ENCODE measurements at places on chromosomes 1 and 21. TPM values are rescaled to one million over a fixed set of nuclear protein-coding genes. Genes with fewer than 3 reads are reported as not detected.
A peak's percentile ranks its signal among the peaks of the same experiment; 100 is the strongest.

GRCh38 chr1:176849281-176849680 is 315.2 kb downstream of the ASTN1 start:
- H3K27ac ChIP-seq = no peak overlapping the region
- H3K27me3 ChIP-seq = no peaks in the 10 kb centered on the region
- H3K4me3 ChIP-seq = no peak overlapping the region
- no peak for DNase-seq

GRCh38 chr1:207748737-207749528 is 2.9 kb upstream of the CD46 start:
- peaks cover 32% of the 10 kb centered on the region for H3K4me1 ChIP-seq
- no peaks in the 10 kb centered on the region for H3K27me3 ChIP-seq
- no peak overlapping the region for H3K4me3 ChIP-seq
- no peaks in the 10 kb centered on the region for H3K36me3 ChIP-seq
- no peak overlapping the region for H3K27ac ChIP-seq
- no peak for DNase-seq

GRCh38 chr1:22721122-22721873 is 10.7 kb downstream of the EPHB2 start:
- H3K27me3 ChIP-seq = peaks cover 8% of the 10 kb centered on the region
- no peak for DNase-seq
- no peaks in the 10 kb centered on the region for H3K4me1 ChIP-seq
- H3K4me3 ChIP-seq = no peak overlapping the region

DNA sequence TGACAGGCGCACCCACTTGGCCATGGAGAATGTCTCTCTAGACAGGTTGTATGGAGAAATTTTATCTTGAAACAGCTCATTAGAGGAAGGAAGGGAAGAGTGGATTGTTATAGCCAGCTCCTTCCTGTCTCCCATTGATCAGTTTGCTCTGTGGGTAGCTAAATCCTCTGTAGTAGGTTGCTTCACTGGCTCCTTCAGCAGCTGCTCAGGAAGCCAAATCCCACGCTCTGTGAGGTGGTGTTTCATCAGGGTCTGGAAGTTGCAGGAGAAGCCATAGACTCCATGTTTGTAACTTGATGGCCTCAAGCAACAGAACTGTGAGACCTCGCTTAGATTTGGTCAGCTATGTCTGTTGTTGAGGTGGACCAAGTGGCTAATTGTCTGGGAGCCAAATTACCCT is 6.8 kb upstream of the NFYC start:
- no peak overlapping the region for H3K4me3 ChIP-seq
- H3K27ac ChIP-seq = no peak overlapping the region
- H3K4me1 ChIP-seq = peaks cover 7% of the 10 kb centered on the region
- H3K36me3 ChIP-seq = peaks cover 32% of the 10 kb centered on the region
- no peak for DNase-seq

- H3K27ac ChIP-seq = no peak overlapping the region
- H3K27me3 ChIP-seq = no peaks in the 10 kb centered on the region
- DNase-seq = no peak
- no peak overlapping the region for H3K4me3 ChIP-seq
- H3K36me3 ChIP-seq = peaks cover 85% of the 10 kb centered on the region
Observed at GRCh38 chr1:225418059-225418458, 9.8 kb downstream of the LBR start.

DNA sequence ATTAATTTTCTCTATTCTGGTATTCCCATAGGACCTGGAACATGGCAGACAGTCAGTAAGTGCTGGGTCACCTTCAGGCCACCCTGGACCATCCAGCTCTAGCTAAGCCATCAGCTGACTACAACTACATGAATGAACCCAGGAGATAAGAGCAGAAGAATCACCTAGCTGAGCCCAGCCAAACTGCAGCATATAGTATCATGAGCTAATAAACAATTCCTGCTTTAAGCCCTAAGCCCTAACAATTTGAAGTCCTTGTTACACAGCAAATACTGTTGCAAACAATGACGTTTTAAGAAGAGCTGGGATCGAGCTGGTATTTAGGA is 14.2 kb upstream of the CITED4 start:
- no peaks in the 10 kb centered on the region for H3K27me3 ChIP-seq
- no peak overlapping the region for H3K4me3 ChIP-seq
- peaks cover 35% of the 10 kb centered on the region for H3K4me1 ChIP-seq
- H3K36me3 ChIP-seq = peaks cover 15% of the 10 kb centered on the region

DNA sequence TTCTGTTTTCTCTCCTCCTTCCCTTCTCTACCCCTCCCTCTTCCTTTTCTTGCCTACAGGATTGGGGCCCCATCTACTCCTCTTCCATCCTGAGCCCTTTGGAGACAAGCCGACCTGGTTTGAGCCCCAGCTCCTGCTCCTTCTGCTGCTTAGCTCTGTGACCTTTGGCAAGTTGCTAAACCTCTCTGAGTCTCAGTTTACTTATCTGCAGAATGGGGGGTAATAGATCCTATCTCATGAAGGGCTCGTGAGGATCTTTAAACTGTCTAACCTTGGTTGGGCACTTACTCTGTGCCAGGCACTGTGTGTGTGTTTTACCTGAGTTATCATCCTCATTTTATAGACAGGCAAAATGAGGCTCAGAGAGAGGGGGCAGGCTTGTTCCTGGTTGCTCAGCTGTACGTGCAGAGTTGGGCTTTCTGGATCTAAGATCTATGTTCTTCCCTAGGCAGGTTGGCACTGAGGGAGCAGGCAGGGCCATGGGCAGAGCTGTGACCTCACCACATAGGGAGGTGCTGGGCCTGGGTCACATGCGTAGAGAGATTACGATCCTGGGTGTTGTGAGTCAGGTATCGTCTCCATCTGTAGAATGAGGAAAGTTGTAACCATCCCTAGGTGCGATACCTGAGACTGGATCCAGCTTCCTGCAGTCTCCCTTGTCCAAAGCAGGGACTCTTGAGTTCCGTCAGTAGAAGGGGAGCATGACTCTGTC is 58.5 kb downstream of the FOXO6 start:
- H3K4me1 ChIP-seq = no peaks in the 10 kb centered on the region
- H3K4me3 ChIP-seq = no peak overlapping the region
- H3K36me3 ChIP-seq = no peaks in the 10 kb centered on the region
- no peaks in the 10 kb centered on the region for H3K27me3 ChIP-seq
- DNase-seq = no peak

GRCh38 chr1:156226116-156226538 is 13.3 kb downstream of the PMF1 start:
- peak overlapping the region; percentile 83 for H3K27ac ChIP-seq
- peaks cover 50% of the 10 kb centered on the region for H3K4me1 ChIP-seq
- peaks cover 67% of the 10 kb centered on the region for H3K36me3 ChIP-seq
- H3K4me3 ChIP-seq = no peak overlapping the region
- DNase-seq = no peak
- H3K27me3 ChIP-seq = no peaks in the 10 kb centered on the region

DNA sequence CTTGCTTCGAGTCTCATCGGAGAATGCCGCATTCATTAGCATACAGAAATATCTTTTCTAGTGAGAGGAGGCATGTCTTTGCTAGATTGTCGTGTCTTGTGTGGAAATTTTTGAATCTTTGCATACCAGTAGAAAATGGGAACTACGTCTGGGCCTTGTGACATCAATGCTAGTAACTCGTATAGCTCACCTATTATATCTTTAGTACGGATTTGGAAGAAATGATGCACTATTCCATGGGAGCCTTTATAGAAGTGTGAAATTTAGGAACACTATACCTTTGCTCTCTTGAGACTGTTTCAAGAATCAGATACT is 835 bp downstream of the UHMK1 start:
- peak overlapping the region; percentile 90 for H3K27ac ChIP-seq
- peaks cover 35% of the 10 kb centered on the region for H3K36me3 ChIP-seq
- peaks cover 2% of the 10 kb centered on the region for H3K27me3 ChIP-seq
- peak overlapping the region; percentile 93 for H3K4me3 ChIP-seq

GRCh38 chr1:27772036-27772931 is 735 bp upstream of the STX12 start:
- peak overlapping the region; percentile 94 for H3K4me3 ChIP-seq
- peaks cover 22% of the 10 kb centered on the region for H3K4me1 ChIP-seq
- peak overlapping the region; percentile 96 for H3K27ac ChIP-seq
- no peaks in the 10 kb centered on the region for H3K27me3 ChIP-seq
- peaks cover 8% of the 10 kb centered on the region for H3K36me3 ChIP-seq

- no peak for DNase-seq
- H3K36me3 ChIP-seq = no peaks in the 10 kb centered on the region
- no peak overlapping the region for H3K27ac ChIP-seq
- peaks cover 21% of the 10 kb centered on the region for H3K4me1 ChIP-seq
- peaks cover 20% of the 10 kb centered on the region for H3K27me3 ChIP-seq
Observed at GRCh38 chr1:210448297-210448892, 119.7 kb downstream of the HHAT start.

DNA sequence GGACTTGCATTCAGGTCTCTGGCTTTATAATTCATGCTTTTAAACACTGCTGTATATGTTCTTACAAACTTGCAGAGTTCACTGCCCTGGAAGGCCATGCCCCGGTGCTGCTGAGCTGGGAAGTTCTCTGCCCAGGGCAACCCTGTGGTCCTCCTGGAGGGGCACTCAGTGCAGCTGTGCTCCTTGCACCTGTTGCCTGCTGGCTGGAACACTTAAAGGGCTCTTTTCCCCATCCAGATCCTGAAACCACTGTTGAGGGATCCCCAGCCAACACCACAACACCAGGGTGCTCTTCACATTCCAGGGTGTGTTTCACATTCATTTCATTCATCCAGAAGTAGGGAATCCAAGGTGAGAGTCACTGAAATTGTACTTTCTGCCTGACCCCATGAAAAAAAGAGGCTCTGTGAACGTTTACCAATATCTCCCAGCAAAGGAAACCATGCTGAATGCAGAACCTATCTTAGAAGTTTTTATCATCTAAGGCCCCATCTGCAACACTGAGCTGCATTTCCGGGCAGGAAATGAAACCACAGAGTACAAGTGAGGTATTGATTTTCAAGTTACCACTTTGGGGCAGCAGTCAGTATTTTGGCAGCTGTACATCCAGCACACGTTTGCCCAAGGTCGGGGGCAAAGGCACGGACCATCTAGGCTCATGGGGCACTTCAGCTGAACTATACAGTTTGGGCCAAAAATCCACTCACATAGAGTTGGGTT is 16.4 kb upstream of the KIAA0040 start:
- no peaks in the 10 kb centered on the region for H3K27me3 ChIP-seq
- H3K4me1 ChIP-seq = peaks cover 72% of the 10 kb centered on the region
- peak overlapping the region; percentile 78 for H3K4me3 ChIP-seq
- peak; percentile 60 for DNase-seq

- peaks cover 2% of the 10 kb centered on the region for H3K27me3 ChIP-seq
- DNase-seq = peak; percentile 14
- H3K4me3 ChIP-seq = no peak overlapping the region
- H3K27ac ChIP-seq = no peak overlapping the region
- peaks cover 2% of the 10 kb centered on the region for H3K4me1 ChIP-seq
Observed at GRCh38 chr1:244801246-244801645, 34.2 kb upstream of the COX20 start.

GRCh38 chr1:15272009-15272781 is 25.2 kb downstream of the FHAD1 start:
- no peaks in the 10 kb centered on the region for H3K36me3 ChIP-seq
- H3K4me3 ChIP-seq = no peak overlapping the region
- no peak overlapping the region for H3K27ac ChIP-seq
- H3K27me3 ChIP-seq = peaks cover 29% of the 10 kb centered on the region
- DNase-seq = no peak

DNA sequence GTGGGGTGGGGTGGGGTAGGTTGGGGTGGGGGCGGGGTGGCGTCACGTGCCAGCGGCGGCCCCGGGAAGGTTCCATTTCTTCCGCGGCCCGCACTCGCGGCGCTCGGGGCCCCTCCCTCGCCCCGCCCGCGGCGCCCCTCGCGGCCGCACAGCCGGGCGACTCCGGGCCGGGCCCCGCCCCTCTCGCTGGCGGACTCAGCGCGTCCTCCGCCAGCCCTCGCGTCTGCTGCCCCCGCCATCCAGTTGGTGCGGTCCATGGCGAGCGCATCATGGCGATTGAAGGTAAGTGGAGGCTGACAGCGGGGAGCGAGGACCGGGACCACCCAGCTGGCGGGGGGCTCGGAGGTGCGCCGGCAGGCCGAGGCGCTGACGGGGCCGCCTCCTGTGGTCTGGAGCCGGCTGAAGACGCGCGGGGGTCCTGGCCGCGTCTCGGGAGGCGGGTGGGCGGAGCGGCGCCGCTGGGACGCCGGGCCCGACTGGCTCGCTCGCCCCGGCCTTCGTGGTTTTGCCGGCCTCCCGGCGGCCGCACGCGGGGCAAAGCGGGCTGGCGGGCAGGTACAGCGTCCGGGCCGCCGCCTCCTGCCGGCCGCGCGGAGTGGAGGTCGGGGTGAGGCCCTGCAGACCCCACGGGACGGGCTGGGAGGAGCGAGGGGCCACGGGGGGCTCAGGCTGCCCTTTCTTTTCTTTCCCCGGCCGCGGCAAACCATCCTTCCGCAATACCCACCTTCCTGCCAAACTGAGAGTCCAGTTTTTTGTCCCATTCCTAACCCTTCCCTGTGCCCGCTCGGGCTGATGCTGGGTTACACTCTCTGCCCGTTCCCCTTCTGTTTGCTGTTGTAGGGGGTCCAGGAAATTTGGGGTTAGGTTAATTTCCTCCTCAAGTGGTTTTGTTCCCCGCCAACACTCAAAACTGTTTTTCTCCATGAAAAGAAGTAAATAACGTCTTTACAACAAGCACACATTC is at the start of gene SYT14:
SYT14 (plus strand) TSS at position 222 of the 964 bp plus-strand sequence; CDS start at position 270, 48 bp downstream.
- H3K27ac ChIP-seq = no peak within 1 kb of the TSS
- H3K4me1 ChIP-seq = peaks cover 5% of the 10 kb centered on the region
- H3K27me3 ChIP-seq = peaks cover 68% of the 10 kb centered on the region
- peak within 1 kb of the TSS; percentile 63 for H3K4me3 ChIP-seq

P3R3URF gene
- total RNA-seq = not detected

S100A9 gene
- not detected for total RNA-seq

GSTM1 gene
- total RNA-seq = 112 TPM

OR2W3 gene
- total RNA-seq = not detected

RHD gene
- total RNA-seq = not detected

KRTAP20-1 gene
- not detected for total RNA-seq

SYTL1 gene
- total RNA-seq = 25.7 TPM

Data from activated T-helper 2 cell treated with anti-CD3 and anti-CD28 coated beads, Interferon-gamma antibody, Interleukin-2, Interleukin-4, amounts not matched to agents 10 μg/mL and 5 μg/mL and 100 μg/mL, durations not matched to agents 14 hours and 24 hours and 36 hours (primary cell).